Fibroblast of skin of right biceps (primary cell): ENCODE measurements at places on chromosomes 5 and 9.

- DNase-seq: no peak
Observed at GRCh38 chr5:146313027-146313426, 25.6 kb upstream of the POU4F3 start.

DNA sequence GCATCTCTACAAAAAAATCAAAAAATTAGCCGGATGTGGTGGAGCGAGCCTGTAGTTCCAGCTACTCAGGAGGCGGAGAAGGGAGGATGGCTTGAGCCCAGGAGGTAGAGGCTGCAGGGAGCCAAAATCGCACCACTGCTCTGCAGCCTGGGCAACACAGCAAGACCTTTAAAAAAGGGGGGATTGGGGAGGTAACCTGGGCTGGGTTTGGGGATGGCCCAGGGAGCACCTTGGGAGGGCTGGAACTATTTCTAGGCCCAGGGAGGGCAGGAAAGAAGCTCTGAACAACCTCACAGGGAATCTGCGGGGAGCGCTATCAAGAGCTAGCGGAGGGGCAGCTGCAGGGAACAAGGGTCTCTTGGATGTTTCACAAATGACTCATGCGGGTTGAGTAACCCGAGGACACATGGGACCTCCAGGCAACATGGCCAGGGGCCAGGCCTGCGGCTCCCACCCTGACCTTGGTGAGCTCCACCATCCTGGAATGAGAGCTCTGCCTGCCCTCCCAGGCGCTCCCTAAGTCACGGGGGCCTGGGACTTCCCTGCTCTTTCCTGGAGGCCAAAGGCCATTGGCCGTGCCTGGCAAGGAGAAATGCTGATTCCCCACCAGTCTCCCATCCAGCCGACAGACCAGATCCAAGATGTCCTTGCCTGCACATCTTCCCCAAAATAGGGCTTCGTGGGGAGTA is 23.4 kb downstream of the SARDH start:
- DNase-seq: peak; percentile 82

GRCh38 chr9:135229701-135230385 is 142.4 kb downstream of the OLFM1 start:
- no peak for DNase-seq

DNA sequence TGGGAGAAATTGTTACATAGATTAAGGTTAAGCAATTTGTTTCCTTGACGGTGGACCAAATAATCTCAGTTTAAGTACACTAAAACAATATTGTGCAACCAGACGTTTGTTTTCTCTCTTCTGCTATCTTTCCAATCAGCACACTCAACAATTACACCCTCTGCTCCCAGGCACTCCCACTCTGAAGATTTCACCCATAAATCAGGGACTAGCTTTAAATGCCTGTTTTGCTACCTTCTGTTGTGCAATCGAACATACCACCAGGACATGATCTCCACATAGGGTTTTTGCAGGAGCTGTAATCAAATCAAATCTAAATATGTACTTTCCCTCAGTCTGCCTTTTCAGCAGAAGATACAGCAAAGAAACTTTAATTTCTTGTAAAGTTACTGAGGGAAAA is 405.8 kb upstream of the TLE4 start:
- DNase-seq: peak; percentile 34

DNA sequence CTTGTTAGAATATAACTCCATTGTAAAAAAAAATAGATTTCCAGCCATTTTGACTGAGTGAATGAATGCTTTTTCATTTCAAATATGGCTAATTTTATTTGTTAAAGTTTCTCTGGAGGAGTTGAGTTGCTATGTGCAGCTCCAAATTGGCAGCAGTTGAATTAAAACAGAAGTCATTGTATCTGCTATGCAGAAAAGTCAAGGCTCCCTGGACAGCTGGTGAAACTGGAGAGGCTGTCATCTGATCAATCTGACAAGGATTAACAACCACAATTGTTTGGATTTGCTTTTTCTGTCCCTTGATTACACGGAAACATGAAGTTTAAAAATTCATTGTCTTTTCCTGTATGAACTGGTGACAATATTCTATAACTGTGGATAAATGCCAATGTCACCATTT is 713.9 kb downstream of the EFNA5 start:
- DNase-seq: no peak

DNA sequence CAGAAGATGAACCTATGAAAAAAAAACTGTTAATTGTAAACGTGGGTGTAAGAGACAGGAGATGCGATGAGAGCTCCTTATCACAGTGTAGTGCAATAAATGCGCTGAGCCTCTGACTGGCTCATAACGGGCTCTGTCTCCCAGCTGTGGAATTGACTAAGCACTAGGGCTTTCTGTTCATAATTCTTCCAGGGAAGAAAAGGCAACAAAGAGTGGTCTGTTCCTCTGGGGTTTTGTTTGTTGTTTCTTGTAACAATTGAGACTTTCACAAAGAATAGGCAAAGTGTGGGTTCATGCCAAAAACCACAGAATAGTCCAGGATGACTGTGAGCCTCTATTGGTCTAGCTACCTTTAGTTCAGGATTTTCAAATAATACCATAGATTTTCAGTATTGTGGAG is 39.4 kb downstream of the UBE2QL1 start:
- DNase-seq: no peak

GRCh38 chr5:168128557-168128956 is 162.9 kb upstream of the WWC1 start:
- no peak for DNase-seq

GRCh38 chr9:69931340-69931739 is 110.7 kb downstream of the CFAP95 start:
- DNase-seq: no peak

DNA sequence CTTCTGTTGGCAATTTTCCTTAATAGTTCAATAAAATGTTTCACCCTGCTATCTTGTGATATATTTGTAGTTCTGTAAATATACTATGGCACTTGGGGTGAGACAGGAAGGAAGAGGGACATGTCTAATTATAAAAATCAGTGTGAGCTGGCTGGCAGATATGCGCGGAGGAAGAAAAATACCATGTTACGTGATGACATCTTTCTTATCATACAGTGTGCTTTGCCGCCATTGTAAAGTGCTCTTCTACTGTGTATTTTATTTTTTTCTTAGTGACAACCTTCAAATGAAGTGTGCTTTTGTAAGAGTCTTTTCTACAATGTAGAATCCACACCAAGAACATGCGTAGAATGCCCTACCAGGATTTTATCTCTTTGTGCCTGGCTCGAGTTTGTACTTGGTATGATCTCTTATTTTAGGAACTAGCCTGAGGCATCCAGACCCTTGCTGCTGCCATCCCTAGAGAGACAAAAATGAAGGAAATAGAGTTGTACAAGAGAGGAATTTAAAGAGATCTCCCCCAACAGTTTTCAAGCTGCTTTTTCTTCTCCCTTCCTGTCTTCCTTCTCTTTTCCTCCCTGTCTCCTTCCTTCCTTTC is 46.7 kb upstream of the RIOK2 start:
- no peak for DNase-seq

DNA sequence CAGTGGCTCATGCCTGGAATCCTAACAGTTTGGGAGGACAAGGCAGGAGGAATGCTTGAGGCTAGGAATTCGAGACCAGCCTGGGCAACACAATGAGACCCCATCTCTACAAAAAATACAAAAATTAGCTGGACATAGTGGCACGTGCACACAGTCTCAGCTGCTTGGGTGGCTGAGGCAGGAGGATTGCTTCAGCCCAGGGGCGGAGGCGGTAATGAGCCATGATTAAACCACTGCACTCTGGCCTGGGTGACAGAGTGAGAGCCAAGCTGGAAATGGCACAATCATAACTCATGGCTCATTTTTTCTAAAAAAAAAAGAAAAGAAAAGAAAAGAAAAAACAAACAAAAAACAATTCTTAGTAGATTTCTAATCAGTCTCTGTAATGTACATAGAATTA is 446.2 kb downstream of the ELAVL2 start:
- DNase-seq: no peak

GRCh38 chr5:163381832-163382231 is 55.6 kb upstream of the CCNG1 start:
- no peak for DNase-seq

DNA sequence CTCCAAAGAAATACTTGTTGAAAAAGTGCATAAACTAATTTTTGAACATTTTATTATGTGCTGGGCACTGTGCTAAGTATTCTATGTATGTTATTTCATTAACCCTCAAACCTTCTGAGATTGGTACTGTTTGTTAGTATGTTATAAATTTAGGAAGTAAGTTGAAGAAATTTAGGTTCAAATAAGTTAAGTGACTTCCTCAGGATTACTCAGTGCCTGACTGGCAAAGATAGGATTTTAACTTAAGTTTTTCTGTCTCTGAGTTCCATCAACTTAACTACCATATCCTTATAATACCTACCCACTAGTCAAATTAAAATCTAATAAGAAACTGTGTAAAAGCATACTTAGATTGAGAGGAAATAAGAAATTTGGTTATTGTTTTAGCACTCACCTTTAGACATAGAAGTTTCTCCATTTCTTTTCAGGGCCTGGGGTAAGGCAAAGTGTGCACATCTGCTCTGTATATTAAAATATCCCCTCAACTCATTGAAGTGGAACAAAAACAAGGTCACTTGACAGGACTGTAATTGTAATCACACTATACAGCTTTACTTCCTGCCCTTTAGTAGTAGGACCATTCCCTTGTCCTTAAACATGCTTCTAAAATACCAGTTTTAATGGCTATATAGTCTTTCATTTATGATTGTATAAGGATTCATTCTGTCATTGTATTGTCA is 15.2 kb downstream of the TGFBR1 start:
- no peak for DNase-seq

- peak; percentile 32 for DNase-seq
Observed at GRCh38 chr5:139574641-139575312, 13.6 kb downstream of the UBE2D2 start.

DNA sequence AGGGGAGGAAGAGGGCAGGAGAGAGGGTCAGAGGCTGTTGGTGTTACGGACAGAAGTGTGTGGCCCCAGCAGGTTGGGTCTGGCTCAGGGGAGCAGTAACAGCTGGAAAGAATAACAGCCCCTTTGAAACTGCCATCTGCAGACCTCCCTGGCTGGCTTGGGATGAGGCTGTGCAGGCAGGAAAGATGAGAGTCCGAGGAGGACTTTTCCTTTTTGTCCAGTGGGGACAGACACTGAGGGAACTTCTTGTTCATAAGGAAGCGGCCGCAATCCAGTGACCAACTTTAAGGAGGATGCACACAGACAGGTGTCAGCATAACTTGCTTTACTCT is 14.8 kb upstream of the PLEKHG4B start:
- DNase-seq: no peak

GRCh38 chr5:25150819-25151218 is 506.0 kb upstream of the CDH10 start:
- DNase-seq: no peak

GRCh38 chr9:108212184-108212583 is 643.6 kb downstream of the ACTL7B start:
- peak; percentile 25 for DNase-seq

GRCh38 chr5:115389799-115390382 is 93.4 kb upstream of the CCDC112 start:
- no peak for DNase-seq

DNA sequence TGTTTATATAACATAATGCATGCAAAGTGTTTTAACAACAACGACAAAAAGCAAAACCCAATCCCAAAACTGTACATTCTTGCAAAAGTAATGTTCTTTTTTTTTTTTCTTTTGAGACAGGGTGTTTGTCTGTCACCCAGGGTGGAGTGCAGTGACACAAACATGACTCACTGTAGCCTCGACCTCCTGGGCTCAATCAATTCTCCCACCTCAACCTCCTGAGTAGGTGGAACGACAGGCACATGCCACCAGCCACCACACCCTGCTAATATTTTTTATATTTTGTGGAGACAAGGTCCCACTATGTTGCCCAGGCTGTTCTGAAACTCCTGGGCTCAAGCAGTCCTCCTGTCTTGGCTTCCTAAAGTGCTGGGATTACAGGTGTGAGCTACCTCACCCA is 13.6 kb upstream of the HAVCR1 start:
- no peak for DNase-seq

GRCh38 chr9:128215491-128216409 is 12.6 kb downstream of the DNM1 start:
- DNase-seq: peak; percentile 90

GRCh38 chr9:136237486-136238341 is 7.9 kb downstream of the QSOX2 start:
- DNase-seq: no peak

GRCh38 chr5:107570181-107570580 is 100.6 kb downstream of the EFNA5 start:
- no peak for DNase-seq

- DNase-seq: no peak
Observed at GRCh38 chr5:122007546-122007945, 45.8 kb downstream of the SRFBP1 start.

- peak; percentile 2 for DNase-seq
Observed at GRCh38 chr9:90368928-90369327, 273.7 kb downstream of the DIRAS2 start.

GRCh38 chr5:174323878-174324281 is 278.4 kb downstream of the NSG2 start:
- peak; percentile 27 for DNase-seq

- no peak for DNase-seq
Observed at GRCh38 chr5:43409809-43410271, 2.4 kb downstream of the CCL28 start.

GRCh38 chr5:173890195-173890991 is 2.2 kb downstream of the CPEB4 start:
- DNase-seq: peak; percentile 11

DNA sequence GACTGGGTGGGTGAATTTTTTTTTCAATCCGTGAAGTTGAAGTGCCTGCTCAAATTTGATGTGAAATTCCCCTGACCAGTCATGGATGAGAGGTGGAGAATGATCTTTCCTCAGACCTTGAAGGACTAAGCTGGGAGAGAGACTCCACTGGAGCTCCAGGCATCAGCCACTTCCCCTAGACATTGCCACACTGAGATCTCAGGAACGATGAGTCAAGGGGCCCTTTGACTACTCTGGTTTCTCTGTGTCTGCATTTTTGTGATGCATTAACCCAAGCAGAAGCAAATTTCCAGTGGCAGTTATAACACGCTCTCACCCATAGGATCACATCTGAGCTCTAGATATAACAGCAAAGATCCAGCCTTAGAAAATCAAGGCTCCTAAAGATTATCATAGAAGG is 171.2 kb upstream of the KIF2A start:
- DNase-seq: peak; percentile 47

GRCh38 chr9:14561929-14562405 is 131.3 kb downstream of the ZDHHC21 start:
- DNase-seq: no peak

GRCh38 chr5:123209502-123210027 is 120.5 kb downstream of the PRDM6 start:
- peak; percentile 97 for DNase-seq

DNA sequence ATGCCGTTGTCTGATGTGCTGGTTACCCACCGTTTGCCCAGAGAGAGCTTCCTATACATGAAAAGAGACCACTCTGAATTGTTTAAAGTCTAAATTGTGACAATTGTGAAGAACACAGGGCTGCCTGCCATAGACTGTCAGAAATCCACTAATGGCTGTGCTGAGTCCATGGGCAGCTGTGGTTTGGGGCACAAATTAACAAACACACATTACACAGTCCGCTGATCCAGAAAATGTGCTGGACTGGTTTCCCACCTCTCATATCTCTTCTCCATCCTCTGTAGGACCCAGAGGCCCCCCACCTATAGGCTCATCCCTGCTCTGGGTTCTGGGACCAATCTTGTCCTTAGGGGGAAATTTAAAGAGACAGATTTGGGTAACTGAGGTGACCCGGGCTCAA is 19.0 kb upstream of the LIFR start:
- no peak for DNase-seq
